ENCODE measurements at places on chromosomes 7 and 10.

DNA sequence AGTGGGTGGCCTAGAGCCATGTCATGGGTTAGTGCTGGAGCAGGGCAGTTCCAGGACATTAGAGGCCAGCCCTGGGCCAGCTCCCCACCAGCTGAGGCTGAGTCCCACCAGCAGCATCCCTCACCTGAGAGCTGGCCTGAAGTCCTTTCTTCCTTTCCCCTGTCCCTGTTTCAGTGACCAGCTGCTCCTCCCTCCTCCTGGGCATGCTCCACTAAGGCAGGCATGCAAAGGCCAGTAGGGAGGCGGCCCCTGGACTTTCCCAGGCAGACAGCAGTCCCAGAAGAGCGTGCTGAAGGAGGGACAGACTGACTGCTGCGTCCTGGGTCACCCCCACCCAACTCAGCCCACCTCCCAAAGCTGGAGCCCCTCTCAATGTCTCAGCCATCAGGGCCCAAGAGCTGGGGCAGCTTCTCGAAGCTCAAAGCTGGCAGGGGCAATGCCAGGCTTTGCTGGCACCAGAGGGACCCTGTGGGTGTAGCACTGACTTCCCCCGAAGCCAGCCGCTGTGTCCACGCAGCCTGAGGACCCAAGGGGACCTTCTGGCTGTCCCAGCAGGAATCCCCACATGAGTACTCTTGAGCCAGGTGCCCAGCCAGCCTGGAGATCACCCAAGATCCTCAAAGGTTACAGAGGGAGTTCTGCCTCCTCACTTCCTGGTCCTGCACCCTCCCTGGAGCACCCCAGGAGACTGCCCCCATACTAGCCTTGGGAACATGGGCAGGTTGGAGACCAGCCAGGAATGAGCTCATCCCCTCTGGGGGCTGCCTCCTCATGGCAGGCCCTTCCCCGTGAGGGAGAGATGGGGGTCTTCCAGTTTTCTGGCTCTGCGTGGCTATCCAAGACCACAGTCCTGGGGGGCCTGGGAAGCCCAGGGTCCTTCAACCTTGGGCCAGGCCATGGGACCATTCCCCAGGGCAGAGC is 35.2 kb upstream of the RET start:
- no peaks in the 10 kb centered on the region for H3K4me1 ChIP-seq
- H3K36me3 ChIP-seq: no peaks in the 10 kb centered on the region
- no peak for DNase-seq
- no peak overlapping the region for H3K27ac ChIP-seq
- H3K4me3 ChIP-seq: no peak overlapping the region

DNA sequence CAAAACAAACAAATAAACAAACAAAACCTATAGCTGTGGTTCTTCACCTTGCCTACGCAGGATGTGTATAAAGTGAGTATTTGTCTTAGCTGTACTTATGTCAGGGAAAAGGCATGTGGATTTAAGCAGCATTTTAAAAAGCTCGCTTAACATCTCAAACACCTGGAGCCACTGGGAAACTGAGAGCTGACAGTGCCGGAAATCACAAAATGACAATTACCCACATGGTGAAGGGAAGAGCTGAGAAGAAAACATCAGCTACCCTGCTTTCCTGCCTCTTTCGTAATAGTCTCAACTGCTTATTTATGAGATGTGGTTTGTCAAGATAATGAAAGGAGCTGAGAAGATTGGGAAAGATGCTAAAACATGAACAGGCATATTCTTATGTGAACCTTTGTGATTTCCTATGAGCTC is 31.1 kb upstream of the MSMB start:
- H3K27me3 ChIP-seq: peaks cover 34% of the 10 kb centered on the region
- H3K36me3 ChIP-seq: no peaks in the 10 kb centered on the region
- H3K4me1 ChIP-seq: no peaks in the 10 kb centered on the region
- no peak overlapping the region for H3K27ac ChIP-seq
- no peak overlapping the region for H3K4me3 ChIP-seq
- DNase-seq: no peak

DNA sequence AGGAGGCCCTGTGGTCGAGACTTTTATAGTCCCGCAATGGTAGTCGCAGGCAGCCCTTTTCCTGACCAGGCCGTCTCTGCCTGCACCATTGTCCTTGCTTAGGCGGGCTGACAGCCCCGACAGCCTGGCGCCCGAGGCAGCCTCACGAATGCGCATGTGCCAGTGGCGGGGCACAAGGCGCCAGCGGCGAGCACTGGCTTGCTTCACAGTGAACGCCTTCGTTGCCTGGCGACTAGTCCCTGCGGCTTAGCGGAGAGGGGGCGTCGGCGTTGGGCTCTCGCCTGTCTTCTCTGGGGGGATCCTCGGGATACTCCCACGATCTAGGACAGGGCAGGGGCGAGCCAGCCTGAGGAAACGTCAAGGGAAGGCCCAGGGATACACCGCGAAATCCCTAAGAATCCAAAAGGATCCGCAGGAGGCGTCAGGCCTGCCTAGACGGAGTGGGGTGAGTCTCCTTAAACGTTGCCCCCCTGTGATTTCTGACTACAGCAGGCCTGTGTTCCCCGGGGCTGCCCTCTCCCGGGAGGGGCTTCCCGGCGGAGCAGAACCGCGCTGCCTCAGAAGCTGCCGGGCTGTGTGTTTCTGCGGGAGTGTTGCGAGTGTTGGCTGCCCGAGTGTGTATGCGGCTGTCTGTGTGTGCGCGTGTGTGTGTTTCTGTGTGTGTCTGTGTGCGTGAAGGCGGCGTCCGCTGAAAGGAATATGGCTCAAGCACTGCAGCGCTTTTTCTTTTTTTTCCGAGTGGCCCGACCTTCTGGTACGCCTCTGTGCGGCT is 20.5 kb upstream of the ZNF273 start:
- peaks cover 1% of the 10 kb centered on the region for H3K27me3 ChIP-seq
- no peak overlapping the region for H3K27ac ChIP-seq
- H3K4me1 ChIP-seq: no peaks in the 10 kb centered on the region

DNA sequence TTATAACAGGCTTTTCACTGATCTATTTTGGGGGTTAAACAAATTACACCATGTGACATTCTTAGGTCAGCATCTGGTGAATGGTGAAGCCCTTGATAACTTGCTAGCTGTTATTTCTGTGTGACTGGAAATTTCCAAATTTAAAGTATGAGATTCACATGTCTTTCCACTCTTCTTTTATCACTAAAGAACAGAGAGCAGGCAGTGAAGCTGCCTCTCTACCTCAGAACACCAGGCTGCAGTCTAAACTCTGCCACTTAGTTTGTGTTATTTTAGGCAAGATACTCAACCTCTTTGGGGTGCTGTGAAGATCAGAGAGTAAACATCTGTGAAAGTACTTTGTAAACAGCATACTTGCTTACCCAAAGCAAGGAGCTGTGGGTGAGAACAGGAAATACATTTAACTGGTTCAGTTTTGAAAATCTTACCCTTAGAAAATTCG is 15.5 kb upstream of the SP4 start:
- no peak overlapping the region for H3K27ac ChIP-seq
- peaks cover 11% of the 10 kb centered on the region for H3K4me1 ChIP-seq
- no peak for DNase-seq
- H3K27me3 ChIP-seq: peaks cover 39% of the 10 kb centered on the region
- no peaks in the 10 kb centered on the region for H3K36me3 ChIP-seq

- no peaks in the 10 kb centered on the region for H3K36me3 ChIP-seq
- H3K27ac ChIP-seq: no peak overlapping the region
- DNase-seq: no peak
- H3K27me3 ChIP-seq: peaks cover 84% of the 10 kb centered on the region
- no peak overlapping the region for H3K4me3 ChIP-seq
Observed at GRCh38 chr10:124325633-124325914, 93.1 kb downstream of the OAT start.

DNA sequence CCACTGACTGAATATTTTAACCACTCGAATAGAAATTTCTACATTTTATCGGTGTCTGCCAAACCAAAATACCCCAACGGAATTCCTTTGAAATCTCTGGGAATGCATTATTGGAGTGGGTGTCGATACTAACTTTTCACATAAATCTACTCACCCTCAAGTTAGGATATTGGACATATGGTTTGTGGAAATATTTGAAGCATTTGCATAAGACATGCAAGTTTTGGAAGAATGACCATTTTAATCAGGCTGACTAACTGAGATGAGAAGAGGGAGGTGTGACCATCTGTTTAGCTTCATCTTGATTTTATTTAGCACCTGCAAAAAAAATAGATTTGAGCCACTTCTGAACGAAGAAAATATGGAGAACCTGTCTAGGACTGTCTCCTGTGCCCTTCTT is 61.2 kb downstream of the KLF6 start:
- no peak for DNase-seq
- no peaks in the 10 kb centered on the region for H3K27me3 ChIP-seq
- H3K4me1 ChIP-seq: peaks cover 9% of the 10 kb centered on the region
- H3K27ac ChIP-seq: no peak overlapping the region

- H3K27ac ChIP-seq: no peak overlapping the region
- peaks cover 81% of the 10 kb centered on the region for H3K36me3 ChIP-seq
- H3K4me3 ChIP-seq: no peak overlapping the region
- H3K4me1 ChIP-seq: no peaks in the 10 kb centered on the region
- DNase-seq: no peak
Observed at GRCh38 chr7:6419310-6419773, 28.4 kb downstream of the DAGLB start.

DNA sequence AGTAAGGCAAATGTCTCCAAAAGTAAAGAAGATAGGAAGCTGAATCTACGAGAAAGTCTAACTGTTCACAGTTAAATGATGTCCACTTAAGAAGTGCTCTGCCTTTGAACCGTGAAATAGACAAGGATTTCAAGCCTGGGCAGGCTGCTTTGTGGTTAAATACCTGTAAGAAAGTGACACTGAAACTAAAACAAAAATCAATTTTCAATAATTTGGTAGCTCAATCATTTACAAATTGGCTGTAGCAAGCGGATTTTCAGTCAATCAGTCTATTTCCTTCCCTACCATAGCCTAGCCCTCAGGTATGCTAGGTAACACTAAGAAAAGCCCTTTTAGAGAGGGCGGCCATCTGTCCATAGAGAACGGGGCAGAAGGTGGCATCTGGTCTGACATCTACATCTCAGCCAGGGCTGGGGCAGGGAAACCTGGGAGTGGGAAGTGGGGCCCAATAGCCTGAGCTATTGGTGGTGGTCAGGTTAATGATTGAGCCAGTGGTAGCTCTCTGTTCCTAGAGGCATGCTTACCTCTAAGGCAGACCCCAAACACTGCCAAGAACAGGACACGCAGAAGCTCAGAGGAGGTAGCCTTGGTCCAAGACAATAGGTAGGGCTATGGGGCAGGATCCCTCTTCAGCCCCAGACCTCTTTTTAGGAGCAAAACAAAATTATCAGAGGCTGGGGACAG is 223.2 kb downstream of the CCSER2 start:
- no peaks in the 10 kb centered on the region for H3K36me3 ChIP-seq
- no peaks in the 10 kb centered on the region for H3K4me1 ChIP-seq
- H3K27ac ChIP-seq: no peak overlapping the region
- H3K27me3 ChIP-seq: peaks cover 39% of the 10 kb centered on the region

GRCh38 chr7:148803094-148803493 is 81.0 kb downstream of the EZH2 start:
- H3K4me3 ChIP-seq: no peak overlapping the region
- H3K4me1 ChIP-seq: no peaks in the 10 kb centered on the region

- H3K4me3 ChIP-seq: no peak overlapping the region
- peaks cover 12% of the 10 kb centered on the region for H3K4me1 ChIP-seq
- H3K36me3 ChIP-seq: peaks cover 5% of the 10 kb centered on the region
- DNase-seq: no peak
- no peak overlapping the region for H3K27ac ChIP-seq
Observed at GRCh38 chr7:90602303-90602702, 6.2 kb downstream of the CDK14 start.

DNA sequence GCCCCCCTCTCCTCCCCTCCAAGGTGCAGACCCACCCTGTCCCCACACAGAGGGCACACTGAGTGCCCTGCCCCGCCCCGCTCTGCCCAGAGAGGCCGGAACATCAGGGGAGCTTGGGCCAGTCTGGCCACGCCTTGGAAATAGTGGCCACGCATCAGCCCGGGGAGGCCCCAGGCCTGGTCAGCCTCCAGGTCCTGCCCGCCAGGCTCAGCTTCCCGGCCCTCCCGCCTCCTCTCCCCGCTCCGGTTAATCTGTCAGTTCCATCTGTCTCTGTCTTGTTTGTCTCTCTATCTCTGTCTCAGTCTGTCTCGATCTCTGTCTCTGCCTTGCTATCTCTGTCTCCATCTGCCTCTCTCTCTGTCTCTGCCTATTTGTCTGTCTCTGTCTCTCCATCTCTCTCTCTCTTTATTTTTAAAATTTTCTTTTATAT is 28.9 kb upstream of the TNRC18 start:
- no peak overlapping the region for H3K4me3 ChIP-seq
- DNase-seq: no peak
- peak overlapping the region; percentile 0 for H3K27ac ChIP-seq
- H3K27me3 ChIP-seq: peaks cover 15% of the 10 kb centered on the region
- H3K36me3 ChIP-seq: peaks cover 15% of the 10 kb centered on the region

GRCh38 chr10:6654571-6654970 is 74.5 kb upstream of the PRKCQ start:
- H3K4me3 ChIP-seq: no peak overlapping the region
- no peak for DNase-seq
- H3K27ac ChIP-seq: no peak overlapping the region
- no peaks in the 10 kb centered on the region for H3K36me3 ChIP-seq
- peaks cover 80% of the 10 kb centered on the region for H3K27me3 ChIP-seq

DNA sequence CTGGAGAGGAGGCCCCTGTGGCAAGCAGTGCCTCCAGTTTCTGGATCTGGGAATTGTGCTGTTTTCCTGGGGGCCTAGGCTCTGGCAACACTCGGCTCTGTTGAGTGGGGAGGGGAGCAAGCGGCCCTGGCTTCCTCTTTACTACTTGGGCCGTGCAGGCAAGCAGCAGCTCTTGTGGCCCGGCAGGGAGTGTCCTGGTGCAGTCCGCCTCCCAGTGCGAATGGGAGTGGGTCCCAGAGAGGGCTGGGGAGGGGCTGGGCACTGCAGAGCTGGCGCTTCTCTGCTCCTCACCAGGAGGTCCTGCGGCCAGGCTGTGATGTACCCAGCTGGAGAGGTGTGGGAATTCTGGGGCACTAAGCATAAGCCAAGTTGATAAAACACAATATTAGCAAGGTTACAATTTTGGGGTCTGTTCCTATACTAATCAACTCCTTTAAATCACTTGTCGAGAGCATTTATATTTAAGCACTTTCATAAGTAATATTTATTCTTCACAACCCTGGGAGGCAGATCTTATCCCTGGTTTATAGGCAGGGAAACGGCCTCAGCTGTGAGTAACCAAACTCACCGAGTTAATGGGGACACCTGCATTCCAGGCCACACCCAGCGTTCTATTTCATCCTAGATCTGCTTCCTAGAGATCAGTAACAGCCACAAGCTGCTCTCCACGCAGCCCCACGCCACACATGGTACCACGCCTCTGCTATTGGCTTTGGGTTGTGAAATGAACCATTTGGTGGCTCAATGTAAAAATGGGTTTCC is 183.4 kb upstream of the PLXNA4 start:
- H3K4me3 ChIP-seq: no peak overlapping the region
- no peak for DNase-seq
- no peaks in the 10 kb centered on the region for H3K36me3 ChIP-seq

DNA sequence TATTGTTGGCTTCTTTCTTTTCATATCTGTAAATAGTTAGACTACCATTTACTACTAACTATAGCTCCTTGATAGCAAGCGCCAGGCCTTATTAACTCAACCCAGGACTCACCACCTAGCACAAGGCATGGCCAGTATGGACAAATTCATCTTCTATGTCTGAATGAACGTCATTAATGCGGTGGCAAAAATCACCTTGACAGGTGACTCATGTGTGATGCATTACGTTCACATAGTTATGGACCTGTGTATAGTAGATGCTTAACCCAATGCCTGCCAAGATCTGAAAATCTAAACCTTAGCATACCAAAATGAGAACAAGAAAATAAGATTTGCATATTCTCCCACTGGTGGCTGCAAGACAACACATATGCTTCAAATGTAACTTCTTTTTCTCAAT is 300.8 kb downstream of the PARD3 start:
- DNase-seq: no peak
- no peak overlapping the region for H3K27ac ChIP-seq
- peaks cover 5% of the 10 kb centered on the region for H3K36me3 ChIP-seq

Data from Calu3 (cell line).